Fibroblast of the aortic adventitia (primary cell): ENCODE measurements at places on chromosomes 1 and 21. TPM values are rescaled to one million over a fixed set of nuclear protein-coding genes. Genes with fewer than 3 reads are reported as not detected.

GJA8 gene
- total RNA-seq: not detected in 2 replicates

TDRD10 gene
- not detected in 2 replicates for total RNA-seq

FAM151A gene
- total RNA-seq: not detected in 2 replicates

VSIG8 gene
- not detected in 2 replicates for total RNA-seq

CD1D gene
- total RNA-seq: 0.09 TPM in 1 of 2 replicates, not detected in the other

LCE1E gene
- not detected in 2 replicates for total RNA-seq

OVAAL gene
- not detected in 2 replicates for total RNA-seq

ADGRL4 gene
- total RNA-seq: 12.3 and 139 TPM in 2 replicates

C1orf210 gene
- not detected in 2 replicates for total RNA-seq

TENT5C gene
- total RNA-seq: 0.45 and 5.5 TPM in 2 replicates

KRTAP7-1 gene
- not detected in 2 replicates for total RNA-seq

SLAMF8 gene
- total RNA-seq: not detected in 2 replicates

SLC6A17 gene
- total RNA-seq: 0.16 and 0.90 TPM in 2 replicates
